Breast epithelium (tissue), 4 donors: ENCODE measurements at places on chromosomes 5 and 9.

DNA sequence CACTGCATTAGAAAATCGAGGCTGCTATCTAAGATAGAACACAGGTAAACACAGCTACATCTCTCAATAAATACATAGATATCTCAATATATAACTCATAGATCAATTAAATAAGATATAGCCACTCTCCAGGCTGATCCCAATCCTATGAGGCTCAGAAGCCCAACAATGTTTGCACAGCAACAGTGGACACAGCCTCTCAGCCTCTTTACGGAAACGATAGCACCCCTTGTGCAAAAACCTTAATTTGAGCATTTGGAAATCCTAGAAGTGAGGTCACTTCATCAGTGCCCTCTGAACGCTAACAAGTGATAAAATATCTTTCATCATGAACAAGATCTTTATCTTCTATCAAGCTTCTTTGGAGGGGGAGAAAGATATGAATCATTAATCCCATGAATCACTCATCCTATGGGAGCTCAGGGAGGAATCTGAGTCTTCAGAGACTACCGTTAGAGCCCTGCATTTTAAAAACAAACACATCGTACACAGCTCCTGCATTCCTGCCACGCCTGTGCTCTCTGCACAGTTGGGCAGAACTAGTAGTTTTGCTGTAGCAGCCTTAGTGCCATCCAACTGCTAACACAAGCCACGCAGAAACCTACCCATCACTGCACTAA lies 71.4 kb downstream of the MED27 start:
- no peak for DNase-seq

DNA sequence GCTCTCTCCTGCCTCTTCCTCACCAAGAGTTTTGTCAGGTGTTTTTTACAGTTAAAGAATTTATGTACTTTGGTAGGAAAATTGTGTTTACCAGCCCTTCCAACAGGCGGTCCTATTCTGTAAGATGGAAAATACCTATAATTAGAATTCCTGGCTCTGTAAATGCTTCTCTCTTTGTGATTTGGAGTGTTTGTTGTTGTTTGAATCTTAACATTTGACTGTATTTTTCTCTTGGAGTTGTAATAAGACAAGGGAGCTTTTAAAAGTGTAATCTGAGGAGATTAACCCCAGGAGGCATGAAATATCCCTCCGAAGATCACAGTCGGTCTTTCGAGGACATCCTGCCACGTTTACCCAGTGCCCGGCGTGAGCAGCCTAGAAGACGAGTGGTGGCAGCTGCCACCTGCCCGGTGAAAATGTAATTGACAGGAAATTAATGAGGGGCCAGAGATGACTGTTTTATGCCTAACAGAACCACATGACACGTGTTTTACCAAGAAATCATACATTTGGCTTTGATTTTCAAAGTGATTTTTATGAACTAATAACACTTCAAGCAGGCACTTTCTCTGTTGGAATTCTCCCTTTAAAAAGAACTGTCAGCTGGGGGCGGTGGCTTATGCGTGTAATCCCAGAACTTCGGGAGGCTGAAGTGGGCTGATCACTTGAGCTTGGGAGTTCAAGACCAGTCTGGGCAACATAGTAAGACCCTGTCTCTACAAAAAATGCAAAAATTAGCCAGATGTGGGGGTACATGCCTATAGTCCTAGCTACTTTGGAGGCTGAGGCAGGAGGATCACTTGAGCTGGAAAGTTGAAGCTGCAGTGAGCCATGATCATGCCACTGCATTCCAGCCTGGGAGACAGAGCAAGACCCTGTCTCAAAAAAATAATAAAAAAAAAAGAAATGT lies 20.0 kb downstream of the ANKRD33B start:
- no peak for DNase-seq

DNA sequence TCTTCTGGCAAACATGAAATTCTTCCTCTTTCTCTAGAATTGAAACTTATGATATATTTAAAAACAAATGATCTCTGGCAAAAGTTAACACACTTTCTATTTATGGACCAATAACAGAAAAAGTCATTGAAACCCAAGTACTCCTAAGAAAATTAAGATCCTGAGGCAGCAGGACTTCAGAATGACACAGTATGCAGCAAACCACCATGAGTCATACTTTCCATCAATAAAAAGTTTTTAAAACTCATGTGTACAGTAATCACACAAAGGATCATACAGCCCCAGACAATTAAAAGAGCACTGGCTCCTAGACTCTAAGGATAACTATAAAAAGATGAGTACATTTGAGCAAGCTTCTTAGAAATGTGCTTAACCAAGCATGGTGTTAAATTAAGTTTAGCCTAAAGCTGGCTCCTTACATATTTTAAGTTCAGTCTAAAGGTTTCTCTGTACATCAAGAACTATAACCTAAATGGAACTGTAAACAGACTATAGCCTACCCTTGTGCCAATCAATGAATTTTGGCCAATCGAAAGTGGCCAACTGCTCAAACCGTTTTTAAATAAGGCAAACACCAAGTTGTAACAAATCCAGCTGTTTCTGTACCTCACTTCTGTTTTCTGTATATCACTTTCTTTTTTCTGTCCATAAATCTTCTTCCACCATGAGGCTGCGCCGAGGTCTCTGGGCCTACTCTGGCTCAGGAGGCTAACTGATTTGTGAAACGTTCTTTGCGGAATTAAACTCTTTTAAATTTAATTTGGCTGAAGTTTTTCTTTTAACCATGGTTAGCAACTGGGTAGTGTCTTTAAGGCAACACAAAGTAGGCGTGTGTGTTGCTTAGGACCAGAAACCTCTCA lies 232.1 kb upstream of the PIK3R1 start:
- no peak for DNase-seq

- DNase-seq, result no peak
Measured at GRCh38 chr5:609506-609905, 2.6 kb upstream of the CEP72 start.

DNA sequence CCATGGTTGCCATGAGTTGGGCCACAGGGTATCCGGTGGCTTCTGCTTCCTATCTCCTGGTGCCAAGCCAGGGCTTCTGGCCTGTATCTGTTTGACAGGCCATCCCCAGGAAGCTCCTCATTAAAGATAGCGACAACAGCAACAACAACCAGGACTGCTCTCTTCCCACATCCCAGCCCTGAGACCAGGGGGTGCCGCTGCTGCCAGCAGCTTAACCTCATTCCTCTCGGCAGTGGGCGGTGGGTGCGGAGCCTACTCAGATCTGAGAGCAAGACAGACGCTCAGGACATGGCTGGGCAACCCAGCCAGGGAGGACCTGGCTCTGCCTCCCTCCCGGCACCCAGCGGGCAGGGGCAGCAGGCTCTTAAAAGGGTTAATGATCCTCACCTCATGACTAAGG lies 98.3 kb downstream of the PSD2 start:
- no peak for DNase-seq

DNA sequence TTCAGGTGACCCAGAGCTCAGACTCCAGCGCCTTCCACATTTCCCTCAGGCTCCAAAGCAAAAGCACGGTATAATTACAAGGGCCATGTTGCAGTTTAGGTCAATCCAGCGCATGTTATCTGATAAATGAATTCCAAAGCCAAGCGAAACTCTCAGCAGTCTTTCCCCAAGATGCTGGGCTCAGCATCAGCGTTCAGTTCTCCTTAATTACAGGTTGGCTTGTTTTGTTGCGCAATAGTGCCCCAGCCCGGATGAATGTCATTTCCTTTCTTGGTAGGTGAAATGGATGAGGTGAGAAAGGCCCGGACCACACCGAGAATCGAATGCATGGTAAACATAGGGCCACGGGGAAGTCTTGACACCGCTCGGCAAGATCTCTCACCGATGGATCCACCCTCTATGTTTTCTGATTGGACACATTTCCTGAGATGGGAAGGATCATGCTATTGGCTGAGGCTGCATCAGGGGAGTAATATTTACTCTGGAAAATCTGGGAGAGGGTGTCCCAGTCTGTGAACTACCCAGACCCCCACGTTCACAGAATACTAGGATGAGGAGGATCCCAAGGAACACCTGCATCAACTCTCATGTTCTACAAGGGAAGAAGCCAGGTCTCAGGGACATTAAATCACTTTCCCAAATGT lies 221.2 kb upstream of the ANKRD55 start:
- no peak for DNase-seq

DNA sequence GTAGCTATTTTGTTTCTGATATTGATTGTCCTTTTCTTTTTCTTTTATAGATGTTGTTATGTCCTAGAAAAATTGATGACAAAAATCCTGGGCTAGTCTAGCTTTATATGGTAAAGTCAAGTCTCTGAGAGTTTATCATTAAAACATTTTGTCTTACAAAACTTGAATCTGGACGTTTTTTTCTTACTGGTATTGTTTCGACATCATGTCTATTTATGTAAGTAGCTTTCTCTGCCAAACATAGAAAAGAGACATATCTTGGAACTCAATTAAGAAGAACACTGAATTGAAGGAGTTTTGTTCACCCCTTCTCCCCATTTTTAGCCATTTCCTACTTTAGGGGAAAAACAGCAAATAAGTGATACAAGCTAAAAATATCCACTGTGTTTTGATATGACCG lies 151.5 kb downstream of the ISOC1 start:
- DNase-seq, result no peak

GRCh38 chr5:125868036-125868435 lies 555.2 kb upstream of the GRAMD2B start:
- DNase-seq, result no peak

DNA sequence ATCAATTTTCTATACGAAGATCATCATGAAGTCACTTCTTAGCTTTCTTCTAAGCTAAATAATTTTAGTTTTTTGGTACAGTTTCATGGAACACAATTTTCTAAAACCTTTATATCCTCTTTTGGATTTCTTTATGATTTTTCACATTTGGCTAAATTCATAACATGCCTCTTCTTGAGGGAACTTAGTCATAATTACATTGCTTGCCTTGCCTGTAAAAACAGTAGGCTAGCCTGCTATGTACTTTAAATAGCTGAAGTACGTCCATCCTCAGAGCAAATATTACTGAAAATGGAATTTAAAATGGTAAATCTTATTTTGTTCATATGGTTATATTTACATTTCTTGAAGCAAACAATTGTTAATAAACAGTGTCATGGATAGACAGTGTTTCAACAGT lies 225.0 kb downstream of the VPS13A start:
- DNase-seq, result no peak

GRCh38 chr9:105963343-105964099 lies 269.2 kb downstream of the TMEM38B start:
- no peak for DNase-seq

DNA sequence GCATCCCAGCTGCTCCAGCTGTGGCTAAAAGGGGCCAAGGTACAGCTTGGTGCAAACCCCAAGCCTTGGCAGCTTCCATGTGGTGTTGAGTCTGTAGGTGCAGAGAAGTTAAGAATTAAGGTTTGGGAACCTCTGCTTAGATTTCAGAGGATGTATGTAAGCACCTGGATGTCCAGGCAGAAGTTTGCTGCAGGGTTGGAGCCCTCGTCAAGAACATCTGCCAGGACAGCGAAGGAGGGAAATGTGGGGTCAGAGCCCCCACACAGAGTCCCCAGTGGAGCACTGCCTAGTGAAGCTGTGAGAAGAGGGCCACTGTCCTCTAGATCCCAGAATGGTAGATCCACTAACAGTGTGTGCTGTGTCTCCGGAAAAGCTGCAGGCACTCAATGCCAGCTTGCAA lies 236.2 kb upstream of the ADRA1B start:
- no peak for DNase-seq

- no peak for DNase-seq
Measured at GRCh38 chr9:112332214-112332613, 1.2 kb downstream of the PTBP3 start.

- no peak for DNase-seq
Measured at GRCh38 chr5:20445326-20445860, 457.4 kb upstream of the CDH18 start.

GRCh38 chr5:163379298-163380155 lies 57.9 kb upstream of the CCNG1 start:
- no peak for DNase-seq

DNA sequence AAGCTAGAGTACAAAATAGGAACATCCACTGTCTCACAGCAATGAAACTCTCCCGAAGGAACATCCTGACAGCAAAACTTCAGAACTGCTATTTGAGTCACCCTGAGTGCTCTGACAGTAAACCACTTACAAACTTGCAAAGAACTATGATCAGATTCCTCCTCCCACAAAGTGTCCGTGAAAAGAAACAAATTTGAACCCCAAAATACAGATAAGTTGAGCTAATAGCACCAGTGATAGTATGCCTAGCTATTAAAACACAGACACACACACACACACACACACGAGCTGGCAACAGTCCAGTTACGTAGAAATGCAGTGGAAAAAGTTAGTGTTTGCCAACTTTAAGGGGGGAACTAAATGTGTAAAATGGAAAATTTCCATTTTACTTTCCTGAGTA lies 3.1 kb upstream of the GLIS3 start:
- no peak for DNase-seq

- no peak for DNase-seq
Measured at GRCh38 chr5:126000507-126000906, 422.7 kb upstream of the GRAMD2B start.

DNA sequence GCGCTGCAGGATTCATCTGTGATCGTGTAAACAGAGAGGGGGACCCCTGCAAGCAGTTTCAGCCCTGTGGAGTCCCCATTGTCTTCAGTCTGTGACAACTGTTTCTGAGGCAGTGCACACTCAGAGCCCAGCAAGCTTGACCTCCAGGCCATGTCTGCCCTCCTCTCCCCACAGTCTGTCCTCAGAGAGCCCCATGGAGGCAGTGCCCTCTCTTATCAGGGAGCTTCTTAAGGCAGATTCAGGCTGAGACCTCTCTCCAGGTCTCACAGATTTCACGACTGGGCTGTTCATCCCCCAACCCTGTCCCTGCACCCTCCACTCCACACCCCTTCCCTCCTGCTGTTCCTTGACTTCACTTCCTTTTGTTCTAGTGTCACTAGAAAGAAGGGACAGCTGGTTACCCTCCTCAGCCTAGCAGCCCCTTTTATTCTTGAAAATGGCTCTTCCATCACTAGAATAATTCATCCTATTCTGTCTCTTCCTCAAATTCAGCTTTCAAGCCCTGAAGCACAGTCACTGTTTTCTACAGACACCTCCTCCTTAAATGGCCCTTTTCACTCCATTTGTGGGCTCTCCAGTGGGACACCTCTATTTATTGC lies 218.4 kb downstream of the MED10 start:
- DNase-seq, result no peak

DNA sequence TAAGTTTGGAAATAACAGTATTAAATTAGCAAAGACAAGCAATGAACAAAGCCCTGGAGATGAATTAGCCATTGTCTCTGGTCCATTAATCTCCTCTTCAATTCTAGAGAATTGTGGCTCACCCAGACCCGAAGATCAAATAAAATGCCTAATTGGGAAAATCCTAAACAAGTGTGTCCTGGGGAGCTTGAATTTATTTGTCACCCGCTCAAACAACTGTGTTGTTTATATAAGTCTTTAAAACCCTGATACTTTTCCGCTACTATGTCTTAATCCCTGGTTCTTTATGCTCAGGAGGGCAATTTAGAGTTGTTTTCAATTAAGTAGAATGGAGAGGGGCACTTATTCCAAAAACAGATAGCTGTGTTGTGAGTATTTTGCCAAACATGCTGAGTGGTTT lies 128.4 kb downstream of the ANXA1 start:
- no peak for DNase-seq

DNA sequence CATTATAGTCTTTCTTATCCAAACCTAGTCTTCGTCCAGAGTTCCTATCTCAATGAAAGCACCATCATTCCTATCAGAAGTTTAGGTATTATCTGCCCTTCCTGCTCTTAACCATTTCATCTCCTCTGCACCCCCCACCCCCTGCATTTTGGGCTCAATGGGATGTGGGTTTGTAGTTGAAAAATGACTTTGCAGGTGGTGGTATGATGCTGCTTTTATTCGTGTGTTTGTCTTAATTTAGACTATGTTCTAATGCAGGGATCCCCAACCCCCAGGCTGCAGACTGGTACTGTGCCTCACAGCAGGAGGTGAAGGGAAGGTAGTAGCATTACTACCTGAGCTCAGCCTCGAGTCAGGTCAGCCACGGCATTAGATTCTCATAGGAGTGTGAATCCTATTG lies 49.4 kb upstream of the ZNF608 start:
- no peak for DNase-seq
